ENCODE measurements at places on chromosomes 2 and 18. TPM values are rescaled to one million over a fixed set of nuclear protein-coding genes. Genes with fewer than 3 reads are reported as not detected.

DNA sequence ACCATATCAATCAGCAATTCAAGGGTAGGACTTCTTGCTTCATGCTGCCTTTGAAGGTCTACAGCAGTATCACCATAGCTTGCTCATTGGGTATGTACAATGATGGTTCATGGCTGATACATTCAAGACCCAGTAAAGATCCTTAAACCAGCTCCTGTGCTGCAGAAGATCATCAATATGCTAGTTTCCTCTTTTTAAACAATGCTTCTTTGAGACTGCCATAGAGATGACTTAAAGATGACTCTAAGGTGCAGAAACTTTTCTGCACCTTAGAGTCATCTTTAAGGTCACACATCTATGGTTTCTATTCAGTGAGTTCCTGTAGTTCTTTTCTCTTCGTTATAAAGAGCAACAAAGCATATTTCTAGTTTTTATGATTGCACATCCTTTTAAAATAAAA lies 102.8 kb upstream of the KLHL14 start:
- H3K27me3 ChIP-seq: no peaks in the 10 kb centered on the region
- H3K27ac ChIP-seq: no peak overlapping the region
- no peak overlapping the region for H3K4me3 ChIP-seq
- H3K4me1 ChIP-seq: no peaks in the 10 kb centered on the region
- no peak for DNase-seq

GRCh38 chr2:120783969-120784372 lies 48.3 kb downstream of the GLI2 start:
- no peaks in the 10 kb centered on the region for H3K27me3 ChIP-seq
- no peak for DNase-seq
- no peaks in the 10 kb centered on the region for H3K36me3 ChIP-seq
- no peak overlapping the region for H3K27ac ChIP-seq
- H3K4me3 ChIP-seq: no peak overlapping the region

Gene CABLES1
- 1.5 TPM for total RNA-seq

- H3K27ac ChIP-seq: no peak overlapping the region
- peaks cover 7% of the 10 kb centered on the region for H3K27me3 ChIP-seq
- H3K4me1 ChIP-seq: no peaks in the 10 kb centered on the region
- DNase-seq: no peak
Observed at GRCh38 chr18:77323640-77324299, 74.1 kb downstream of the GALR1 start.

GRCh38 chr2:119476301-119477112 lies 44.9 kb downstream of the TMEM37 start:
- no peak overlapping the region for H3K4me3 ChIP-seq
- no peaks in the 10 kb centered on the region for H3K4me1 ChIP-seq
- no peak overlapping the region for H3K27ac ChIP-seq
- DNase-seq: peak; percentile 53
- no peaks in the 10 kb centered on the region for H3K36me3 ChIP-seq
- peaks cover 6% of the 10 kb centered on the region for H3K27me3 ChIP-seq

Gene SP9
- total RNA-seq: not detected

Gene PCARE
- not detected for total RNA-seq

DNA sequence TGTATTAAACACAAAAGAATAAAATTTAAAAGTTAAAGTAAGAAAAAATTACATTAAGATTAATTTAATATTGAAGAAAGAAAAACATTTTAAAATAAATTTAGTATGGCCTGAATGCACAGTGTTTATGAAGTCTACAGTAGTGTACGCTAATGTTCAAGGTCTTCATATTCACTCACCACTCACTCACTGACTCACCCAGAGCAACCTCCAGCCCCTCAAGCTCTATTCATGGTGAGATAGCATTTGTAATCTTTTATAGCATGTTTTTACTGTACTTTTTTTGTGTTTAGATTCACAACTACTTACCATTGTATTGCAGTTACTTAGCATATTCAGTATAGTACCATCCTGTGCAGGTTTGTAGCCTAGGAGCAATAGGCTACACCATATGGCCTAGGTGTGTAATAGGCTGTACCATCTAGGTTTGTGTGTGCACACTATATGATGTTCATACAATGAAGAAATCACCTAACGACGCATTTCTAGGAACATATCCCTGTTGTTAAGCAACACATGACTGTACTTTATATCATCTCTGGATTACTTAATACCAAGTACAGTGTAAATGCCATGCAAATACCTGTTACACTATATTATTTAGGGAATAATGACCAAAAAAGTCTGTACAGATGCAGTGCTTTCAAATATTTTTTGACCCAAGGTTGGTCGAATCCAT lies 144.0 kb upstream of the IL1R2 start:
- no peak for DNase-seq
- H3K4me3 ChIP-seq: no peak overlapping the region
- peaks cover 10% of the 10 kb centered on the region for H3K4me1 ChIP-seq

GRCh38 chr2:64273524-64274398 lies 129.5 kb upstream of the PELI1 start:
- H3K4me1 ChIP-seq: peaks cover 9% of the 10 kb centered on the region
- H3K4me3 ChIP-seq: no peak overlapping the region
- no peaks in the 10 kb centered on the region for H3K36me3 ChIP-seq
- H3K27ac ChIP-seq: peak overlapping the region; percentile 79

Gene RAB12
- 40.3 TPM for total RNA-seq

DNA sequence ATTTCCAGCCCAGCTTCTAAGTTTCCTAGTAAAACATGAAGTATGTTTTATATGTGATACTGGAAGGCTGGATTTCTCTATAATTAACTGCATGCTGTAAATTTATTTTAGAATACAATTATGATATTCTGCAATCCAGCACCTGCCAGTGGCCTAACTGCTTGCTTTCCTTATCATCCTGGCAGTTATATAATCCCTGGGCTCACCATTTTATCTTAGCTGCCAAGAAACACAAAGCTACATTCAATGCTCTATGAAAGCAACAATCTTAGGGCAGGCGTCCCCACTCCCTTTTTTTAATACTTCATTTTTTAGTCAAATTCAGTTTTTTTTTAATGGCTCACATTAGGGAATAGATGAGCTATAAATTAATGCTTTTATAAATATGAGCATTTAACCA lies 38.4 kb upstream of the UBXN4 start:
- no peak overlapping the region for H3K27ac ChIP-seq
- no peaks in the 10 kb centered on the region for H3K4me1 ChIP-seq
- no peaks in the 10 kb centered on the region for H3K36me3 ChIP-seq

DNA sequence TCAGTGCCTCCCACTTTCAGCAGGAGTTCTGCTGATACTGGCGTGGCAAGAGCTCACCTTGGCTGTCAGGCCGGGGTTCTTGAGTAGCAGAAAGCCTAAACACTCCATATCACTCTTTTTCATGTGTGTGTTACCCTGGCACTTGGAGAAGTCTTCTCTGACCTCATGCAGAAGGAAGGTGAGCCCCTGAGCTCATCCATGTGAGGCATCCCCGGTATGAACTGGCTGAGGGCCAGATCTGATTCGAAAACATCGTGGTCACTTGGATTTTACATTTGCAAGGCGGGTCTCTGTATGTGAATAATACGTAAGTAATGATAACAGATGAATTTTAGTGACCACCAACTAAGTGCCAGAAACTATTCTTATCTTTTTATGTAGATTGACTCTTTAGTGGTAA lies 93.6 kb downstream of the RAPGEF4 start:
- no peaks in the 10 kb centered on the region for H3K36me3 ChIP-seq
- no peaks in the 10 kb centered on the region for H3K4me1 ChIP-seq
- no peak for DNase-seq

Gene FAM110C
- 47.1 TPM for total RNA-seq

Gene OTOF
- total RNA-seq: not detected

DNA sequence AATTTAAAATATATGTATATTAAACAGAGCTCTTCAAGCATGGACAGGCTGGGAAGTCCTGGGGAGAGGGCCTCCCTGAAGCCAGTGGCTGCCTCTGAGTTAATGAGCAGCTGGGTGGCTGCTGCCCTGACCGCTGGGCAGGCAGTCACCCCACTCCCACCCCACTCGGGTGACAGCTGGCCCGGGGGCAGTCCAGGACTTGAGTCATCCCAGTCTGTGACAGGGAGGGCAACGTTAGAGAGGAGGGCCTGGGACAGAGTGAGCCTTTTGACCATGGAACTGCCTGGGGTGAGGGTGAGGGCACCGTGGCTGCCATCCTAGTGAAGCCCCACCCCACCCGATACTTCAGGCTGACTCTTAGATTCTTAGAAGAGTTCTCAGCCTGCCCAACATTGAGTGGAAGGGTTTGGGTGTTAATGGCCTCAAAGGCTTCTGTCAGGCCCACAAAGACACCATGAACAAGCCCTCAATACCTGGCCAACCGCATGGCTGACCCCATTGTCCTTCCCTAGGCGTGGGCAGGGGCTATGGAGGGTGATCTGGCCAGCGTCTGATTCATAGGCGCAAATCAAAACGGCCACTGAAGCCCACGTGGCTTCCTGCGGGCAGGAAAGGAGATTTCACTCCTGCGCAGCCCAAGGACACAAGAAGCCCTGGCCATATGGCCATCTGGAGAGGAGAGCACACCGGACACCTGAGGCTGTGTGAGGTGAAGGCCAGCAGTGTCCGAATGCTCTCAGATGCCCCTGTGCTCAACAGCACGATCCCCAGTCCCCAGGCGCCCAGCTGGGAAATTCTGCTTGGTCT lies 47.5 kb downstream of the MRPS5 start:
- H3K27me3 ChIP-seq: peaks cover 63% of the 10 kb centered on the region
- no peak for DNase-seq
- peaks cover 9% of the 10 kb centered on the region for H3K4me1 ChIP-seq
- H3K27ac ChIP-seq: no peak overlapping the region
- H3K36me3 ChIP-seq: no peaks in the 10 kb centered on the region
- no peak overlapping the region for H3K4me3 ChIP-seq

Gene FOXD4L1
- 0.16 TPM for total RNA-seq

DNA sequence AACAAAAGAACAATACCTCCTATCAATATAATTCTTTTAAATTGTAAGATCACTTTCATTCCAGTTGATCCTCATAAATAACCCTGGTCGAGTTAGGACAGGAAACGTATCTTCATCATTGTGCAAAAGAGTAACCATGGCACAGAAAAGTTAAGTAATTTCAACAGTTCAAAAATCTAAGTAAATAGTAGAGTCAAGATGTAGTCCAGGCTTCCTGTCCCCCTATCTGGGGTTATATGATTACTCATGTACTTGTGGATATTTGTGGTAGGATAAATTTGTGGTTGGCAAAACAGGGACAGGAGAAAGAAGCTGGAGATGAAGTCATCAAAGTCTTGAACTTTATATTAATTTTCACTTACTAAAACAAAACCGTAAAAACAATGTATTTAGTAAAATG lies 772.6 kb downstream of the TSN start:
- H3K27ac ChIP-seq: no peak overlapping the region
- DNase-seq: no peak
- no peaks in the 10 kb centered on the region for H3K4me1 ChIP-seq
- no peak overlapping the region for H3K4me3 ChIP-seq
- no peaks in the 10 kb centered on the region for H3K36me3 ChIP-seq
- H3K27me3 ChIP-seq: no peaks in the 10 kb centered on the region

Gene EMILIN1
- 152 TPM for total RNA-seq

DNA sequence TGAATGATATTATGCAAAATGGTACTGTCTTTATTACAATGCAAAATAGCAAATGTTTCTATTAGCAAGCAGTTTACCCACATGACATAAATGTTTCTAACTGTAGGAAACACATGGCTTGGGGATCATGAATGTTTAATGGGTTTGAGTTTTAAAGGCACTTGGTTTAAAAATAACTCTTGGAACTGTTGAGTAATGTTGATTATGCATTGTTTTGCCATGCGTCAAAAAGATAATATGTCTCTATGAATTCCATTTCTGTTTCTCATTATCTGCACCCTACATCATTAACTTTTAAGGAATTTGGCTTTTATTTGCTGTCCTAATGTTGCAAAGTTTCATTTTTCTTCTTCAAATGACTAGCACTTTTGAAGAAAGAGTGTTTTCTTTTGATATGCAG lies 1355.5 kb downstream of the SUCLG1 start:
- no peak overlapping the region for H3K4me3 ChIP-seq
- no peak overlapping the region for H3K27ac ChIP-seq
- H3K27me3 ChIP-seq: no peaks in the 10 kb centered on the region
- no peak for DNase-seq
- H3K36me3 ChIP-seq: no peaks in the 10 kb centered on the region
- H3K4me1 ChIP-seq: no peaks in the 10 kb centered on the region

DNA sequence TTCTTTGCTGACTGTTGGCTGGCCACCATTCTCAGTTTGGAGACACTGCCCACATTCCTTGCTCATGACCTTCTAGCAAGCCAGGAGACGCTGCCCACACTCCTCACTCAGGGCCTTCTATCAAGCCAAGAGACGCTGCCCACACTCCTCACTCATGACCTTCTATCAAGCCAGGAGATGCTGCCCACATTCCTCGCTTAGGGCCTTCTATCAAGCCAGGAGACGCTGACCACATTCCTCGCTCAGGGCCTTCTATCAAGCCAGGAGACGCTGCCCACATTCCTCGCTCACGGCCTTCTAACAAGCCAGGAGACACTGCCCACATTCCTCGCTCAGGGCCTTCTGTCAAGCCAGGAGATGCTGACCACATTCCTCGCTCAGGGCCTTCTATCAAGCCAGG lies 131.3 kb upstream of the CBLN2 start:
- H3K27ac ChIP-seq: no peak overlapping the region
- DNase-seq: no peak
- H3K4me3 ChIP-seq: no peak overlapping the region
- H3K27me3 ChIP-seq: no peaks in the 10 kb centered on the region

Gene MYOM1
- total RNA-seq: 8.3 TPM

GRCh38 chr2:172790404-172790803 lies 54.8 kb downstream of the RAPGEF4 start:
- no peaks in the 10 kb centered on the region for H3K36me3 ChIP-seq
- H3K27me3 ChIP-seq: no peaks in the 10 kb centered on the region
- no peak overlapping the region for H3K27ac ChIP-seq
- DNase-seq: no peak
- H3K4me3 ChIP-seq: no peak overlapping the region
- no peaks in the 10 kb centered on the region for H3K4me1 ChIP-seq

DNA sequence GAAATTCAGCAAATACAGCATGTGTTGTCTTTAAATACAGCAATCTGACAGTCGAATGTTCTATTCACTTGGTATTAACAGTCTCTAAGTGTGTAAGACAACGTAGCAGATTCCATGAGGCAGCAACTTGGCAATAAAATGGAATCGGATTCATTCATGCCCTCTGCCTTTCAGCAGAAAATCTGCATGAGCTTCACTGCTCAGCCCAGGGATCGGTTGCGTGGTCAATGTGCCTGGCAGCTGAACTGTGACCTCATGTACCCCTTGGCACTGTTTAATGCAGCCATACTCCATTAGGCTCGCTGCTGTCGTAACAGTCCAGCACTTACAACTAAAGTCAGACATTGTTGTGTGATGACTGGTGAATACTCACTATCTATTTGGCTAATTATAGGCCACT lies 17.7 kb upstream of the RGPD4 start:
- no peak overlapping the region for H3K27ac ChIP-seq
- no peaks in the 10 kb centered on the region for H3K36me3 ChIP-seq
- H3K4me1 ChIP-seq: no peaks in the 10 kb centered on the region
- H3K4me3 ChIP-seq: no peak overlapping the region

- no peaks in the 10 kb centered on the region for H3K36me3 ChIP-seq
- H3K4me3 ChIP-seq: no peak overlapping the region
- H3K27me3 ChIP-seq: no peaks in the 10 kb centered on the region
- H3K27ac ChIP-seq: no peak overlapping the region
- H3K4me1 ChIP-seq: peaks cover 3% of the 10 kb centered on the region
Observed at GRCh38 chr2:97831121-97831520, 117.7 kb downstream of the ZAP70 start.

Gene ANO7
- total RNA-seq: 202 TPM

Gene NEURL3
- 7.9 TPM for total RNA-seq

- H3K4me1 ChIP-seq: peaks cover 15% of the 10 kb centered on the region
- DNase-seq: no peak
- H3K4me3 ChIP-seq: no peak overlapping the region
- no peaks in the 10 kb centered on the region for H3K27me3 ChIP-seq
- no peak overlapping the region for H3K27ac ChIP-seq
Observed at GRCh38 chr2:241153616-241154015, 3.3 kb downstream of the PPP1R7 start.
